Activated naive CD4-positive, alpha-beta T cell (primary cell): ENCODE measurements at places on chromosomes 5 and 9.
A peak's percentile ranks its signal among the peaks of the same experiment; 100 is the strongest.

DNA sequence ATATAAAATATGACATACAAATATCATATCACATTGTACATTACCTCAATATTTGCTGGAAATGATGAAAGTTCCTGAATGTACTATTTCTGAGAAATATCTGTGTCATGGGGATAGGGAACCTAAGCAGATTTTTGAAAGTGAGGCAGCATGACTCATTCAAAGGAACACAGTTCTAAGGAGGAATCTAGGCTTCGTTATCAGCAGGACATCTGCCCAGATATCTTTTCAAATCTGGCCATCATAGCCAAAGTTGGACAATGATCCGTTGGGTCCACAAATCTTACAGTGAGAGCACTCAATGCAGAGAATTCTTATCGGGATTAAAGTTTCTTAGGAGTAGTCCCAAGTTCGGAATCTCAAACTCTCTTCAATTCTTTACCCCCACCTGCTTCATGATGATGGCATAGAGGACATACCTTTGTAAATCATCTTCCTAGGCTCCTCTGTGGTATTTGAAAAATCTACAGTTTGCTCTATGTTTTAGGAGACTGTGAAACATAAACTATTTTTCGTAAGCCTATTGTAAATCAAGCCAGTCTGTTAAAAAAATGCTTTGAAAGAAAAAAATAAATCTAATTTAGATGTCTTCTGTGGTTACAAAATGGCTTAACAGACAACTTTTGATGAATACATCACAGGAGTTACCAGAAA, 29.4 kb upstream of the ALDH1A1 start:
- DNase-seq, result no peak

DNA sequence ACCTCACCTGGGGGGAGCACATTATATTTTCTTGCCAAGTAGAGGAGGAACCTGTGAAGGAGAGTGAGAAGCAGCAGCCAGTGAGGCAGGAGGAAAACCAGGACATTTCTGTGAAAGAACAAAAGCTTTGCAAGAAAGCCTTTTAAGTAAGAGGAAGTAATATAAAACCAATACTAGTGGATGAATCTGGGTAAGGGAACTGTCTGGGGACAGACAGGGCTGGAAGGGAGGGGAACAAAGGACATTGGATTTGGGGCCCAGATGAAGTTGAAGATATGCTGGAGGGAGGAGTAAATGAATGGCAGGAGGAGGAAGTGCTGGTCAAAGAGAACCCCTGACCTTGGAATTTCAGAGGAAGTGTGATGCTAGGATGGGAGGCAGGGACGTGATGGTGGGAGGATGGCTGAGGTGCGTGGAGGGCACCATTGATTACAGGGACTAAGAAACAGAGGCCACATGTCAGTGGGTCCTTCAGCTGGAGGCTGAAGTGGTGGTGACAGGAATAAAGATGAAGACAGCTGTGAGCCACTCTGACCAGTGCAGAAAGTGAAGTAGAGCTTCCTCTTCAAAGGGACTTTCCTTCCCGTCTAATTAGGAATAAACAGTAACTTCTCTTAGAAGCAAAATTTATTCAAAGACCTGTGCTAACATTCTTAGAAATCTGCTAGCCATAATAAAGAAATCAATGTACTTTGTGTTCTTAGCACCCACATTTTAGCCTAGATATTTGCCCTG, 43.5 kb upstream of the FABP6 start:
- no peak for DNase-seq

DNA sequence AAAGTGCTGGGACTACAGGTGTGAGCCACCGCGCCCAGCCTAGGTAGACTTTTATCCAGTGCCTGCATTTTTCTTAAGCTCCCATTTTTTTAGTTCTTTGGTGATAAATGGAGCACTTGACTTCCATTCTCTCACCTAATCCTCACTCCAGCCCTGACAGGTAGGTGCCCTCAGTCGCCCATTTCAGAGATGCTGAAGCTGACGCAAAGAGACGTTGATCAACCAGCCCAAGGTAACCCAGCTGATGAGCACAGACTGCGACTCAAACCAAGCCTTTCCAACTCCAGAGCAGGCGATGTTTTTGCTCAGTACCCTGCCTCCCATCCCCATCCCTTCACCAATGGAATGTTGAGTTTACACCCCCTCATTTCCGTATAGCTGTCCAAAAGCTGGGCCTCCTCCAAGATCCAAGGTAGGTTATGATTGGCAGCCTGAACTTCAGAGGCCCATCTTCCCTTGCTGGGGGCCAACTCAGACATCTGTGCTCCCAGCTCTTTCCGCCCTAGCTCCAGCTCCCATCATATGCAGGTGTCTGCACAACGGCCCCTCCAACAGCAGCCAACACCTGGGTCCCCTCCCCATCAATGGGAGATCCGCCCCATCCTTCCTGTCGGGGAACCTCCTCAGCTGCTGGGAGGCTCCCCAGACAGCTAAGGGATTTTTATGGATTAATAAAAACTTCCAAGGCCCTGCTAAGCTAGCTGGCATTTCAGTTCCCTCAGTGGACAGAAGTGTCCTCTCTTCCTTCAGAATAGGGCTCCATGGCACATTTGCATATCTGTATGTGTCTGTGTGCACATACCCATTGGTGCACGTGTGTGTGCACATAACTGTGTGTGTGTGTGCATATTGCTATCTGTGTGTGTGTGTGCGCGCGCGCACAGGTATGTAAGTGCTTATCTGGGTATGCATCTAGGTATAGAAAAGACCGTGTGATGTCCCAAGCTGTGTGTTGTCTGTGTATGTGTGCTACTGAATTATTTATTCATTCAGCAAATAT, 39.3 kb upstream of the VDAC1 start:
- no peak for DNase-seq

DNA sequence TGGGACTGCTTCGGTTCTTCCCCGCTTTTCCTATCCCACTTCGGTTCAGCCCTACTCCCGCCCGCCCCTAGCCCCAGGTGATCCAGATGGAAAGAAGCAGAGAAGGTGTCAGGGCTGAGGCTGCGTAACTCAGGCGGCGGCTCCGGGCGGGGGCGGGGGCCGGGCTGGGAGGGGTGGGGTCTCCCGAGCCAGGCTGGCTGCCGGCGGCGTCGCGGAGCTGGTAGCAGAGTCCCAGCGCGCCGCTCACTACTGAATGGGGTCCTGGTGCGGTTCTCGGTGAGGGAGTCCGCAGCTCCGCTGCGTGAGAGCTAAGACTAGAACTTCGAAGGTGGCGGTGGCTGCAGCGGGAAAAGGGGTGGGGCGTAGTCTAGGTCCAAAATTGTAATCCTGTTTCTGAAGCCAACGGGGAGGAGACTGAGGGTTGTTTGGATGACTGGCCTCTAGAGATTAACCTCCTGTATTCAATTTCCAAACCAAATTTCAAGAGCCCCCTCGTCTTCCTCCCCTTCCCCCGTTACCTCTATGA, 1.4 kb downstream of the PRR16 start:
- DNase-seq, result no peak

DNA sequence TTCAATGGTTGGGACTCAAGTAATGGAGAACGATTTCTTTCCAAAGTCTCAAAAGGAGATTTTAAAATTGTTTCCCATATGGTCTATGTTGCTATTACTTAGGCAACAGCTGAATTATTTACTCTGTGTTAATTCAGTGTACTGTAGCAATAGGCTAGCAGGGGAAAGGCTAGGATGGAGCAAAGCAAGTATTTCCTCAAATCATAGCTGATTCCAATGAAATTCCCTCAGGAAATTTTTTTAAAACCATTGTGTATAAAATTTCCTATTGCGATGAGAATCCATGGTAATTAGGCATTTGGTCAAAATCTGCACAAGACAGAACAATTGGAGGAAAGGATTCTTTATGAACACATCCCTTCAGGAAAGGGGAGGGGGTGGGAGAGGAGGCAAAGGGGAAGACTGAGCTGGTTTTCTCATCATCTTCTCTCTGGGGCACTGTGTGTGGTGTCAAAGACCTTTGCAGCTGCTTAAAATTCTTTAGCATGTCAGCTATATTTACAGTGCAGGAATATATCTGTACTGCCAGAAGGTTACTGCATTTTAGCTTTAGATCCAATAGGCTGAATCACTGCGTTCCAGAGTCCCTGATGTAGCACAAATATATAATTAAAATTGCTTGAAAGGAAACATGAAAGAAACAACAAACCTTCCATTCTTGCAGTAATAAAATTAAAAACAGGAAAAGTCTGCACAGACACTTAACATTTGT, 95.3 kb downstream of the ZNF608 start:
- DNase-seq, result no peak

GRCh38 chr5:131640043-131640856, 5.2 kb upstream of the RAPGEF6 start:
- DNase-seq, result peak; percentile 19

DNA sequence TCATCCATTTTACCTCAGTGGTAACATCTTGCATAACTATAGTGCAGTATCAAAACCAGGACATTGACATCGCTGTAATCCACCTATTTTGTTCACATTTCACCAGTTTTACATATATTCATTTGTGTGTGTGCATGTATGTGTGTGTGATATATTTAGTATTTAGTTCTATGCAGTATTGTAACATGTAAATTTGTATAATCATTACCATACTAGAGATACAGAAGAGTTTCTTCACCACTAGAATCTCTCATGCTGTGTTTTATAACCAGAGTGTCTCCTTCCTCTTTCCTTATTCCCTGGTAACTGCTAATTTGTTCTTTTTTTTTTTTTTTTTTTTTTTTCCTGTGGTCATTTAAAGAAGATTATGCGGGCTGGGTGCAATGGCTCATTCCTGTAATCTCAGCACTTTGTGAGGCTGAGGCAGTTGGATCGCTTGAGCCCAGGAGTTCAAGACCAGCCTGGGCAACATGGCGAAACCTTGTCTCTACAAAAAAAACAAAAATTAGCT, 11.0 kb downstream of the RASA1 start:
- DNase-seq, result no peak

- DNase-seq, result no peak
Observed at GRCh38 chr5:3139499-3139931, 388.0 kb upstream of the IRX2 start.

- no peak for DNase-seq
Observed at GRCh38 chr5:66646570-66646969, 50.4 kb downstream of the MAST4 start.

DNA sequence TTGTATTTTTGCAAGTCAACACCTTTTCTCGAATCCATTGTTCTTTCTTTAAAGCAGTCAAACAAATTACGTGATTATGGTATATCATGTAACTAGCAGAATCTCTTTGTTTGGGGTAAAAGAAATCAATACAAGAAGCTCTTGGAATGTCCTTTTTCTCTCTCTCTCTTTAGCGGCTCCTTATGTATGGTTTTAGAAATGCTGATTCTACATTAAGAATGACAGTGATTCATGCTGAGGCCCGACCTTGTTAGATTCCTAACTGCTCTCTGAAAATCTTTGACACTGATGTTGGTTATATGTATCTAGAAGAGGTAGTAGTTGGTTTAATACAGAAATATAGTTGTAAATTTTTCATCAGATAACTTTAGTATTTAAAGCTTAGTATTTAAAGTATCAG, 76.4 kb downstream of the SNX24 start:
- no peak for DNase-seq

DNA sequence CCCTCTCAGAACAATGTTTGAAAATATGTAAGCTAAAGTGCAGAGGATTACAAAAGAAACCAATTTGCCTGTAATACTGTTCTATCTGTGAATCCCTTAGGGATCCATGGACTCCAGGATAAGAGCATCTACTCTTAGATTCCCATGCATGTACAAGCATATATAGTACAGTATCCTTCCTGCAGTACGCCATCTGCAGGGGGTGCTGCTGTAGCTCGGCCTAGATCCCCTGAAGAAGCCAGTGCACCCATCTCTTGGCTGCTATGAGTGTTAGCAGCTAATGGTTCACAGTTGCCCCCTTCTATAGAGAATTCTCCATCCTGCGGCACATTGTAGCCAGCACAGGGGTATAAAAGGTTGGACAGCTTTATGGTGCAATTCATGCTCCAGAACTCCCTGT, 61.8 kb upstream of the SLC30A5 start:
- DNase-seq, result no peak

DNA sequence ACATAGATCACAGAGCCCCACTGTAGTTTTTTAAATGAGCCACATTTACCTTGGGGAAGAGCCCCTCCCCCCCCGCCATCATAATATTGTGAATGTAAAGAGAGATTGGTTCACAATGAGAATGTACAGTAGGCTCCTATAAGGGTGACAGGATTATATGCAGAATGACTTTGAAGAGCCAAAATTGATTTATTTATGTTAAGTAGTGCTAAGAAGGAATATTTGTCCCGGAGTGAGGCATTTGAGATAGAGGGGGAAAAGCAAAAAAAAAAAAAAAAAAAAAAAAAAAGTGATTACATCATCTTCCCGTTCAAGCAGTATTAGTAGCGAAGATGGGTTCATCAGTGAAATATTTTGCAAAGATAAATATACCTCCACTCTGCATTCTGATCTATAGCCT, 73.9 kb downstream of the PIK3R1 start:
- no peak for DNase-seq

GRCh38 chr9:27673641-27674040, 100.4 kb upstream of the C9orf72 start:
- no peak for DNase-seq

DNA sequence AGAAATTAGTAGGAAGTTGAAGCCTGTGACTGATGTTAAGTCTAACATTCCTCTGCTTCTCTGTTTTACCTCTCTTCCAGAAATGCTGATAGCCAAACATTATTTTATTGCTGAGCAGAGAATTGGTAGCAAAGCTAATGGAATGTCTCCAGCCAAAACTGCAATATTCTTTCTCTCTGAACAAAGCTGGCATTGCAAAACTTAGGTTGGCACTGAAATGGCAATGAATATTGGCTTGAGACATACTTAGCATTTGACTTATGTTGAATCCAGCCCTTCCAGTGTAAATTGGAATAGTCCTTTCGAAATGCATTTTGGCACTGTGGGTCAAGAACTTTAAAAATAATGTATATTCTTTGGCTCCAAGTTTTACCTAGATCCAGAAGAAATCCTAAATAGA, 21.1 kb downstream of the FAF2 start:
- no peak for DNase-seq

GRCh38 chr9:77915744-77916143, 115.9 kb downstream of the GNAQ start:
- DNase-seq, result no peak

DNA sequence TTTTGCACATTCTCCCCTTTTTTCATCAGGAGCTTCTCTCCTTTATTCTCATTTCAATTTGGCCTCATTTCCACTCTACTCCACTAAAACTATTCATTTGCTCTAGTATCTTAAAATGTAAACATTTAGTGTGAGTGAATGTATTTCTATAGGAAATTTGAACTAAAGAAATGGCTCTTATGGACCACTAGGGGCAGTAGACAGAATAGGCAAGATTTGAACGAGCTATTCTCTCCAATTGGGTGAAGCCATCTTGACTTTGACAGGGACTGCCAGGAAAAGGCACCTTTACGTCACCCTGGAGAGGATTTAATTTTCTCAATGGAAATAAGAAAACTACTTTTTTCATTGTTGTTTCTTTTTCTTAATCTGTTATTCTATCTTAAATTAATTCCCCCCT, 666.3 kb downstream of the DNAH5 start:
- DNase-seq, result no peak

GRCh38 chr5:156654444-156654843, 195.7 kb upstream of the PPP1R2B start:
- DNase-seq, result no peak

GRCh38 chr9:137982200-137982599, 104.6 kb downstream of the CACNA1B start:
- no peak for DNase-seq

- no peak for DNase-seq
Observed at GRCh38 chr5:23012842-23013241, 159.7 kb upstream of the CDH12 start.

- no peak for DNase-seq
Observed at GRCh38 chr5:10645146-10645545, 81.3 kb downstream of the ANKRD33B start.

GRCh38 chr5:42842921-42843641, 31.4 kb upstream of the SELENOP start:
- DNase-seq, result no peak

- DNase-seq, result no peak
Observed at GRCh38 chr9:76787677-76788076, 23.4 kb downstream of the PCA3 start.
